ENCODE measurements at places on chromosomes 6 and 20.

- DNase-seq: no peak
Measured at GRCh38 chr6:22334778-22335177, 37.9 kb upstream of the PRL start.

- no peak for DNase-seq
Measured at GRCh38 chr20:54353292-54353691, 122.1 kb upstream of the DOK5 start.

GRCh38 chr6:106766201-106766600, 136.8 kb downstream of the QRSL1 start:
- DNase-seq: no peak

- DNase-seq: no peak
Measured at GRCh38 chr6:26141378-26141904, 54.2 kb downstream of the HFE start.

DNA sequence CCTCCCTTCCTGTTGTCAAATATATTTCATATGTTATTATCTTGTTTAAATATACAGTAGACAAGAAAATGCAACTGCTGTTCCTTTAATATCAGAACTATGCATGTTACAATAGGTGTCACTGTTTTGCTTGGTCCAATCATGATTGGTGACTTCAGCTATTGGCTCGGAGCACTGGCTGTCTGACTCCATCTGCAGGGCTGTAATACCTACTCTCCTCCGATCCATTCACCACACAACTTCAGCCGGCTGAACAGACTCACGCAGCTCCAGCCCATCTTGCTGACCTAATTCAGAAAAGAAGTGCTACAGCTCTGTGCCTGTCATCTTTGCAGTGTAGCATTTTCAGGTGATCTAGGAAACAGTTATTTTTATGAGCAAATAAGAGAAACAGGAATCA, at the start of gene BTBD3:
Gene BTBD3, plus strand, starts transcription at position 231 of the 400 bp plus-strand sequence. CDS start 383 bp downstream, outside the sequence.
- no peak for DNase-seq

GRCh38 chr6:55557146-55557545, 21.8 kb downstream of the HMGCLL1 start:
- DNase-seq: no peak

- no peak for DNase-seq
Measured at GRCh38 chr6:48750861-48751260, 639.9 kb upstream of the PTCHD4 start.

DNA sequence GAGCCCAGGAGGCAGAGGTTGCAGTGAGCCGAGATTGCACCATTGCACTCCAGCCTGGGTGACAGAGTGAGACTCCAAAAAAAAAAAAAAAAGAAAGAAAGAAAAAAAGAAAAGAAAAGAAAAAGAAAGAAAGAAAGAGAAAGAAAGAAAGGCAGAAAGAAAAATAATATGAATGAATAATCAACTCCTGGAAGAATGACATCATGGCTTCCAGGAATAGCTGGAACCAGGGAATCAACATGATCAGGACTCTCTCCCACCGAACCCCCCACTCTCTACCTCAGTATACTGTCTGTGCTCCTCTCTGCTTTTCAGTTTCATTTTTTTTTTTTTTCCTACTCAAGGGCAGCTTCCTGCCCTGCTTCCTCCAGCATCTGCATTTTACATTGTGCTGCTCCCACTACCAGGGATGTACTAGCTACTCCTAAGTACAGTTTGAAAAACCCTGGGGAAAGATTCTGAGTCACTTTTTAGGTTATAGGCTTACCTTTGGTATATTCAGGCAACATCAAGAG, 19.7 kb upstream of the MTCL3 start:
- no peak for DNase-seq

- DNase-seq: no peak
Measured at GRCh38 chr20:57698116-57698866, 11.5 kb downstream of the PMEPA1 start.

- no peak for DNase-seq
Measured at GRCh38 chr20:50584687-50585086, 74.5 kb downstream of the PTPN1 start.

GRCh38 chr6:122803171-122803661, 14.2 kb downstream of the SMPDL3A start:
- no peak for DNase-seq

GRCh38 chr6:113011389-113011788, 664.3 kb downstream of the RFPL4B start:
- no peak for DNase-seq

DNA sequence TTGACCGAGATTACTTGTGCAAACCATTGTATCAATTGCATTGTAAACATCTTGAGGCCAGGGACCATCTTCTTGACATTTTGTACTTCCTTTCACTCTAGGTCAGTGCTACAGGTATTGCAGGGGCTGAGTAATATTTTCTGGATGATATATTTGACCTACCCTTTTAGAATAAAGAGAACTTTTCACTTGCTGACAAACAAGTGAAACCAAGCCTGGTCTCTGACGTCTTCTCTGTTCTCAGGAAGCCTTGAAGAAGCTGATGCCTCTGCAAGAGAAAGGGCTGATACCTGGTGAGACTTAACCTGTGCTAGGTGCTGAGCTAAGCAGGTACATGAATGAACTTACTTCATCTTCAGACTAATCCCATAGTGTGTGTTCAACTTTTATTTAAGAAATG, 60.5 kb upstream of the GGTLC1 start:
- no peak for DNase-seq

DNA sequence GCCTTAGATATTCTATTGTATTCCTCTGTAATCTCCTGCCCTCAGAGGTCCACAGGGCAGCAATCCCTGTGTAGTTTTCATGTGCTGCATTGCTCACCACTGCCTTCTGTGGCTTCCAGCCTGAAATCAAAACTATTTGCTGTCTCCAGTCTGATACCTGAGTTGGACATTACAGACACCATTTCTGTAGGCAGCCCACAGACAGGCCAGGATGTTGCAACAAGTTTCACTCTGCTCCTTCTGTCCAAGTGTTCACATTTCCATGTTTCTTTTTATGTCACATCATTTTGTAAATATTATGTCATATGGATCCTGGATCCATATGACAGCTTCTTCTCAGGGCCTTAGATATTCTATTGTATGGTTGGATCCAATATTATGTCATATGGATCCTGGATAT, 21.7 kb downstream of the ECI2 start:
- DNase-seq: no peak

- DNase-seq: no peak
Measured at GRCh38 chr6:33279971-33280511, 3.1 kb downstream of the B3GALT4 start.

All from sciatic nerve (tissue), 2 donors.